ENCODE measurements at places on chromosomes 4 and X.

GRCh38 chr4:70632028-70632427 is 3.5 kb downstream of the ENAM start:
- peak; percentile 85 for DNase-seq

DNA sequence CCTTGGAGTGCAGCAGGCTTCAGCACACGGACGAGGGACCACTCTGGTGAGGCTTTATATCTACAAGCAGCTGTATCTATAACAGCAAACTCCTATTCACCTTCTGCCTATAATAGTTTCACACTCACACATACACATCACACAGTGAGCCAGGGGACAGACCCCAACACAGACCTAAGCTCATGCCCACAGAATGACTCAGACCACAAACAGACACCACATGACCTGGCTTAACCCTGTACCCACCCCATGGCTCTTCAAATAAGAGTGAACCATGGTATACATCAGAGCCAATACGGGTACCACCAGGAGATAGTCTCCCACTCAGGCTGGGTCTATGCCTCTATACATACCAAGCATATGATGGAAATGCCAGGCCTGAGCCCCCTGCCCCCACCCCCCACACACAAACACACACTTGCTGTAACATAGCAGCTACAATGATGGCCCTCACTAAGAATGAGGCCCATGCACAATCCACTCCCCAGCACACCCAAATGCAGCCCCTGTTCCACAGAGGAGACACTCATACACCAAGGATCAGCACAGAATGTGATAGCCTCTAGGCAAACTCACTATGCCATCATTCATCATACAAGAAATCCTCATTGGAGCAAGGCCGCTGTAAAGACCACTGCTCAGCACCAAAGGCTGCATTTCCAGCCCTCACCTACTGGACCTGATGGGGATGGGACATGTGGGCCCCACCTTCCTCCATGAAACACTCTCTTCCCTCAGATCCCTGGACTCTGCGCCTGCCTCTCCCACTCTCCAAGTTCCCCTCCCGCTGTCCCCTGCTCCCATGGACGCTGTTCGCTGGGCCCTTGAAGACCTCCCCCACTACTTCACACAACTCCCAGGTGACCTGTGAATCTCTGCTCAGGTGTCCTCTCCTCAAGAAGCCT is 62.1 kb upstream of the XIAP start:
- peak; percentile 19 for DNase-seq

- DNase-seq: no peak
Observed at GRCh38 chr4:108110450-108110849, 58.3 kb downstream of the LEF1 start.

- no peak for DNase-seq
Observed at GRCh38 chr4:11735651-11736050, 307.0 kb upstream of the HS3ST1 start.

DNA sequence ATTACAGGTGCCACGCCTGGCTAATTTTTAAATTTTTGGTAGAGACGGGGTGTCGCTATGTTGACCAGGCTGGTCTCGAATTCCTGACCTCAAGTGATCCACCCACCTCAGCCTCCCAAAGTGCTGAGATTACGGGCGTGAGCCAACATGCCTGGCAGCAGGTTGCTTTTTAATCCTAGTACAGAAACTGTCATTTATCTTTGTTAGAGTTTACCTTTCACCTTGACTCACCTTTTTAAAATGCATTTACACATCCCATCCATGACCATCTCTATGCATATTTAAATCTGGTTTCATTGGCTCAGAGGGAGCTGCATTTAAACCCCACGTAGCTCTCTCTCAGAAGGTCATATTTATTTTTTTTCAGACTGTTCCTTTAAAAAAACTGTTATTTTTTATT is 31.9 kb downstream of the SLC16A2 start:
- no peak for DNase-seq

DNA sequence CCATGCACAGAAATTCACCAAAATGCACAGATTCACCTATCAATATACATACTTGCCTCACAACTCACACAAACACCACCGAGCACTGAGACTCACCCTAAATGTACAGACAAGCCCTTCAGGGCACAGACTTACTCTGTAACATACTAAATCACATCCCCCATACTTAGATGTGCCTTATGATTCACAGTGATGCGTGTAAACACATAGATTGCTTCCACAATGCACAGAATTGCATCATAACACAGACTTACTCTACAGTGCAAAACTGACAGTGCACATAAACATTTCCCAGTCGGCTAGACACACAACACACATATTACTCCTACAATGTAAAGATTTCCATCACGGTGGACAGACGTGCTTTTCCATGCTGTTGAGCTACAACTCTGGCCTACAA is 6.2 kb downstream of the LINC00632 start:
- DNase-seq: peak; percentile 70

DNA sequence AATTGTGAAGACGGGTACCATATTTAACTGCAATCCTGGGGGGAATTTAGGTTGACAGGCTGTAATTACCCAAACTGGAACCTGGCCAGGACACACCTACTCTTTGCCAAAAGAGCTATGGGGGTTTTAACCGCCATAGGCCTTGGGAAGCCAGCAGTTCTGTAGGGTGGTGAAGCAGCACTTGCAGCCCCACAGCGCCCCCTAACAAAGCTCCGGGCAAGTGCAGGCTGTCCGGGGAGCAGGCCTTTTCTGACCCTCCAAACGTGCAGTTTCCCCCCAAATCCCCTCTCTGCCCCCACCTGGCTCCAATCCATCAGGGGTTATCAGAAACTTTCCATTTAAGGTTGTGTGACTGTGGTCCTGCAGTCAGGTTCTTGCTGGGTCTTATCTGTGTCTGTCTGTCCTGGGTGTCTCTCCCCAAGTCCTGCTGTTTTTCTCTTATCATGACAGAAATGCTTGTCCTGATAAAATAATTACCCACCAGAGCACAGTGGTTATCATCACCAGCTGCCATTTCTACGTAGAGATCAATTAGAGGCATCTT is 350.9 kb downstream of the MID1IP1 start:
- DNase-seq: peak; percentile 1

GRCh38 chr4:40842725-40843423 is 93.1 kb downstream of the NSUN7 start:
- no peak for DNase-seq

GRCh38 chr4:153115322-153116290 is 88.6 kb upstream of the TRIM2 start:
- peak; percentile 86 for DNase-seq
